ENCODE measurements at places on chromosomes 12 and 14. TPM values are rescaled to one million over a fixed set of nuclear protein-coding genes. Genes with fewer than 3 reads are reported as not detected.

SIX4 gene
- total RNA-seq, result 1.6 TPM

SSTR1 gene
- total RNA-seq, result 0.37 TPM

TMEM121 gene
- total RNA-seq, result 4.0 TPM

SLCO1C1 gene
- total RNA-seq, result 0.84 TPM

AHSA1 gene
- 231 TPM for total RNA-seq

TAS2R31 gene
- total RNA-seq, result 0.67 TPM

PGF gene
- 4.9 TPM for total RNA-seq

NKX2-8 gene
- total RNA-seq, result not detected

DNA sequence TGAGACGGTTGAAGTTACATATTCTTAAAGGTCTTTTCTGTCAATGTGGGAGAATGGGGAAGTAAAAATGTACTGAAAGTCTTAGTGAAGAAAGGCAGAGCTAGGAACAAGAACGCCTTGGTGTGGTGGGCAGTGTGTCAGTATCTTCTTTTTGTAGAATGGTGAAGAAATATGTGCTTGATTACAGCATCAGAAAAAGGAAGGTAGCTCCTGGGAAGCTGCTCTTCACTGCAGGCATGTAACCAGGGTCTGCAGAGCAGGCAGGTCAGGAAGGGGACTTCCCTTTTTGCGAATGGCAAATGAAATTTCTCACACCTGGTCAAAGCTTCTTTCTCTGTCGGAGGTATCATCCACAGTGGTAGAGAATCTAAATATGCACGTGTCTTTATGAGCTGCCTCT, 226.2 kb downstream of the ADAMTS20 start:
- no peak for DNase-seq

DNA sequence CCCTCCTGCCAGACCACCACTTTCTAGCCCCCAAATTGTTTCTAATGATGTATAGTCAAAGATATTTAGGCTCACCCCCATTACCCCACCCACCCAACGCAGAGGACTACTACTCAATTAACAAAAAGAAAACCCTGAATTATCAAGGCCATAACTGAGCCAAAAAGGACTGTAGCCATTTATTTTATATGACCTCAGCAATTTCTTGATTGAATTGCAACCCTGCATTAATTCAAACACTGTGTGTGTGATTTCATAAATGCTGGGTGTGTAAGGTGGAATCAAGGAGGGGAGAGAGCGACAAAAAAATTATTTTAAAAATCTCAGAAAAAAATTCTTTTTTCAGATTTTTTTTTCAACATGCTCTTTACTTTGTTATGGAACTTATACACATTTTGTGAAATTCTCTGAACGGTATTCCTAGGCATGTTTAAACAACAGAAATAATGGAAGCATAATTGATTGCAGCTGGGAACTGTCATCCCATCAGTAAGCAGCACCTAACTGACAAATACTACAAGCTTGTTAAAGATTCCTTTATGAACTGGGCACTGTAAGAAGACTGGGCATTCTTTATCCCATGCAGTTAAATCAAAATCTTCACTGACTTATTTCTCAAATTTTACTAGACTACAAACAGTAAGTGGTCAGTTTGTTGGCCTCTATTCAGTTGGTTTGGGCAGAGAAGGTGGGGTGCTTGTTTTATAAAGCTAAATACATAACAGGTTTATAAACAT, 179.1 kb downstream of the SOX5 start:
- DNase-seq, result no peak

DNA sequence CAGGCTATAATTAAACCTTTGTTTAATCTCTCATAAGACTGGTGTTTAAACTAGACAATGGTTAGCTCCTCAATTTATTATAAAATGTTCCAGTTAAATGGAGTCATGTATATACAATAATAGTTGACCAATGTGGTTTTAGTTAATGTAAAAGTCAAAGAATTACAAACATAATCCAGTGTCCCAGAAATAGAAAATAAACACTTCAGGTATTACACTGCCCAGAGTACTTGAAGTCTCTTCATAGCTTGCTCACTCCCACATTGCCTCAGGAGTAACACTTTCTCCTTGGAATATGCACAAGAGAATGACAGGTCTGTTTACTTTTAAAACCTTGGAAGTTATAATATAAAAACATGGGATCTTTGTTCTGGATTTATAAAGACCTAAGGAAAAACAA, 60.5 kb downstream of the SLC38A1 start:
- no peak for DNase-seq

GRCh38 chr14:91246051-91246852, 1.7 kb upstream of the GPR68 start:
- no peak for DNase-seq

- peak; percentile 26 for DNase-seq
These were observed 43.8 kb downstream of the CCNK start for GRCh38 chr14:99524804-99525698.

DNA sequence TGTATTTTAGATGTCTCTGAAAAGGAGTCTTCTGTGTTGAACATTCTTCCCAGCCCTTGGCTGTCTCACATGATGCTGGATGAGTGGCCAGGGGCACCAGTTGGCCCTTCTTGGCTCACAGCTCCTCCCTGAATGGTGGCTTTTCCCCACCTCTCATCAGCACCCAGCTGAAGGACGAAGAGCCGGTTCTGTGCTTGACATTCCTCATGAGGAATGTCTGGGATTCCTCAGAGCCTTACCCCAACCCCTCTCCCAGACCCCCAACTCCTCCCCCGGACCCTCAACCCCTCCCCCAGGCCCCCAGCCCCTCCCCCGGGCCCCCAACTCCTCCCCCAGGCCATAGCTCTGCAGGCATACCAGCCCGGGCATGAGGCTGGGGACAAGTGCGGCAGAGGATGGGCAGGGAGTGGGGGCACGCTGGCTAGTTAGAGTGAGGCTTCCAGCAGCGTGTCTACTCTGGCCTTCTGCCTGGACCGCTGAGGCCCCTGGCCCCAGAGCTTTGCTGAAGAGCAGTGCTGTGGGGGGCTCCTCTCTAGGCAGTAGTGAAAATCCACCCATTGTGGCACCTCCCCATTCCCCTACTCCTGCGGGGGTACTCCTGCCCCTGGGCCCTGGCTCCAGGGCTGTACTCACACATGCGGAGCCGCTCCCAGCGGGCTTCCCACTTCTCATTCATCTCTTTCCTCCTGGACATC, 64.3 kb downstream of the PLEKHG3 start:
- DNase-seq, result no peak

- peak; percentile 50 for DNase-seq
These were observed 14.1 kb downstream of the CCDC85C start for GRCh38 chr14:99589651-99590530.

DNA sequence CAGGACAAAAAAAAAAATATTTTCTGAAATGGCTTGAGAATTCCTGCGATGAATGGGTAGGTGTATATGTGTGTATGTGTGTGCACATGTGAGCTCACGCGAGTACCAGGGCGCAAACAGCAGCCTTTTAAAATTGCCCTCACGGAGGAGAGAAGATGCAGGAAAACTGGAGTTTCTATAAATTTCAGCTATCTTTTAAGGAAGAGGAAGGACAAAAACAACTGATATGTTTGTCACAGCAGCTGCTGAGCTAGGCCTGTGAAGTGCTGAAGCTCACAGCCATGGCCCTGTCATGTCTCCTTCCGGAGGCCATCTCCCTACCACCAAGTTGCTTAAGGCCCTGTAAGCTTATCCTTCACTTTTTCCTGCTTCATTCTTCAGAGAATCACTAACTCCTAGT, 40.8 kb downstream of the DUSP16 start:
- no peak for DNase-seq

GRCh38 chr12:97274386-97274785, 188.2 kb upstream of the RMST start:
- DNase-seq, result no peak

DNA sequence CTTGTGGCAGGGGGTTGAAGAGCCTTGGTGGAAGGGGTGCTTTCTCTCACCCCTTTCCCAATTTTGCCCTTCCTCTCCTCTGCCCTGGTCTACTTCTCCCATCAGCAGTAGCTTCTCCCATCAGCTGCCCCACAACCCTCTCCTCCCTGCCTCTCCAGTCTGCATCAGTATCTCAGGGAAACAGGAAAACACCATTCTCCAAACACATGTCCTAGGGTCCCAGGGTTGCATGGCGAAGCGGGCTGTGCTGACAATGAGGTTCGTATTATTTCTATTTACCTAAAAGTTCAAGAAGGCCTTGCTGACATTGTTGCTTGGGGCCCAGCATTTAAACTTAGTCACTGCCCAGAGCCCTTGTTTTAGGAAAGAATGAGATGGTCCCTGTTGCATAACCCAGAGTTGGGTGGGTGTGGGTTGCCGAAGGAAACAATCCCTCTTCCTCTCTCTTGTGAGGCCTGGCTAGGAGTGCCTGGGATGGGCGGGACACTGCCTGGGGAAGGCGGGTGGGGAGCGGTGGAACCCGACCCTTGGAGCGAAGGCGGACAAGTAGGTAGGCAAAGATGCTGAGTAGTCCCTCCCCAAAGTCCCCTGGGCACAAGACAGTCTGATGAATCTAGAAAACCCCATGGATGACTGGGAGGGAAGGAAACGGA, 1.3 kb upstream of the IGFBP6 start:
- peak; percentile 84 for DNase-seq

GRCh38 chr12:22014041-22014782, 31.8 kb upstream of the CMAS start:
- no peak for DNase-seq

GRCh38 chr12:58452546-58452945, 467.8 kb downstream of the LRIG3 start:
- no peak for DNase-seq

- DNase-seq, result no peak
These were observed 50.1 kb upstream of the RERGL start for GRCh38 chr12:18139989-18140596.

DNA sequence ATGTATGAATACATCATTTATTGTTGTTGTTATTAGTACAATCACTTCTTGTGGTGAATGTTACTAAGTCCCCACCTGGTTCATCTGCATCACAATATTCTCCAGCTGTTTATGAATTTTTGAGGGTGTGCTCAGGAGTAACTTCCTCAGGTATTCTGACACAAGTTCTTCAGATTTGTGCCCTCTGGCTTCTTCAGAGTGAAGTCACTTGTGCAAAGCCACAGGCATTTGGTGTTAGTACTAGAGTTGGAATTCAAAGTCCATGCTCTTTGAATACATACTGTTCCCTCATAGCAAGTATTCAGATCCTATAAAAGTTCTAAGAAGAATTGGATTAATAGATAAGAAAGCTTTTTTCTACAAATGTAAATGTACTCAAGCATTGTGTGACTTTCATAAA, 150.3 kb upstream of the AVPR1A start:
- DNase-seq, result no peak

DNA sequence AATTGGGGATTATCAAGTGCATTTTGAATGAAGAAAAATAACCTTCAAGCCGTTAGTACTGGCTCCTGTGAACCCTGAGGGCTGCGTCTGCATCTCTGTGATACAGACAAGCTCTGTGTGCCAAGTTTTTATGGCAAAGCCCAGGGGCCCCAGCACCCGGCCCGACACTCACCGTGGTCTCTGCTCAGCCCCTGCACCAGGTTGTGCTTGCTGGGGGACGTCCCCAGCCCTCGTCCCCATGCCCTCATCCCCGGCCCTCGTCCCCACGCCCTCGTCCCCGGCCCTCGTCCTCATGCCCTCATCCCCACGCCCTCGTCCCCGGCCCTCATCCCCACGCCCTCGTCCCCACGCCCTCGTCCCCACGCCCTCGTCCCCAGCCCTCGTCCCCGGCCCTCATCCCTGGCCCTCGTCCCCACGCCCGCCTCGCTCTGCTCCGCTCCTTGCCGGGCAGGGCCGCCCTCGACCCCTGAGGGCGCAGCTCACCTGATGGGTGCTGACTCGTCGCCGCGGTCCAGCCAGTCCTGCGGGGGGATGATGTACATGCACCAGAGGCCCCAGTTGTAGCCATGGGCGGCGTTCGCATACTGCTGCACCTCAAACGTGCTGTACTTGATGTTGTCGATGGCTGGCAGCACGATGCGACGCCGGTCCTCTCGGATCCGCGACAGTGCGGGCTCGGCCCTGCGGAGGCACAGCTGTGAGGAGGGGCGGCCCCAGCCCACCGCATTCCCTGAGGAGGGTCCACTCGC, 72.0 kb downstream of the GALNT9 start:
- DNase-seq, result peak; percentile 25

DNA sequence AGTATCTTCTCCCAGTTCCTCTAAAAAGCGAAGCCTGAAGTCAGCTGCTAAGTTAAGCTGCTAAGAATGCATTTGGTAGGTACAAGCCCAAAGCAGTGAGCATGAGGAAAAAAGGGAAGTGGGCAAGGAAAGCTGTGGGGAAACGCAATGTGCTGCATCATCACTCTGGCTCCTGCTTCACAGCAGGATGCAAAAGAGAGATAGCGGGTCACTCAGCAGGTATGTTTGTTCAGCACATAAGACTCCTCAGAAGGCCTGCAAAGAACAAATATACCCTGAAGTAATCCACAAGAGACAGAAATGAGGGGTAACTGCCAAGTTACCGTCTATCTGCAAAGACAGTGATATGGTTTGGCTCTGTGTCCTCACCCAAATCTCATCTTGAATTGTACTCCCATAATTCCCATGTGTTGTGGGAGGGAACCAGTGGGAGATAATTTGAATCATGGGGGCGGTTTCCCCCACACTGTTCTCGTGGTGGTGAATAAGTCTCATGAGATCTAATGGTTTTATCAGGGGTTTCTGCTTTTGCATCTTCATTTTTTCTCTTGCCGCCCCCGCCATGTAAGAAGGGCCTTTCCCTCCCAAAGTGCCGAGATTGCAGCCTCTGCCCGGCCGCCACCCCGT, 127.4 kb upstream of the EGLN3 start:
- DNase-seq, result no peak

DNA sequence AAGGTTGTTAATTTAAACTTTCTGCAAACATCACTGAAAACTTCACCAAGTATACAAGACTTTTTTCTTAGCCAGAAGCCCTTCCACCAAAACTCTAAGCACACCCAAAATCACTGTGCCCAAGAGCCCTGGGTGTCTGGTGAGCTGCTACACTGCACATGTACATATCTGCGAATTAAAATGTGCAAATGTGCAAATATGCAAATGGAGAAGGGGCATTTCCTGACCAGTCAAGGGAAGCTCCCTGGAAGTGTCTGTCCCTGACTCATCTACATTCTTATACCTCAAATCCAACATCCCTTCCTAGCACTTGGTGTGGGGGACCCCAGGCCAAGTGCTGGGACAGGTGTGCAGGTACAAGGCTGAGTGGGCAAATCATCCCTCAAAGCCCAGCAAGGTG, 123.7 kb downstream of the PCNX1 start:
- DNase-seq, result no peak

GRCh38 chr14:73696466-73697400, 17.5 kb downstream of the PNMA1 start:
- DNase-seq, result no peak

DNA sequence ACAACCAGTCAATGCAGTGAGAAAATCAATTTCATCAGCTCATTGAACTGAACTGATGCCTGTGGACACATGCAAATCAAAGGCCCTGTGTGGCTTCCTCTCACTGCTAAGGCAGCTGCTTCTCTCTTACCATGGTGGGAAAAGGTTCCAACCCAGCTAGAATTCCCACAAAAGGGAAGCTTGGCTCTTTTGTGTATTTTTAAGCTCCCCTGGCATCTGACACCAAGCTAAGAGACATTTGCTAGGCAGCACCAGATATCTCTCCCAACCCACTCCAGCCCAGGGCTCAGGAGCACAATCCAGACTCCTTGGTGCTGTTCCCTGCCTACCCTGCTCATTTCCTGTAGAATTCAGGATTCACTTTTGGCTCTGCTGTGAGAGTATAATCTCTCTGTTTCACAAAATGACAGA, 129.6 kb downstream of the GXYLT1 start:
- DNase-seq, result no peak

GRCh38 chr14:91722386-91722785, 9.5 kb downstream of the CATSPERB start:
- DNase-seq, result no peak
